Progenitor cell of endocrine pancreas (in vitro differentiated cells): ENCODE measurements at places on chromosomes 2 and 18.

GRCh38 chr2:151819920-151820319 is 8.3 kb downstream of the ARL5A start:
- peaks cover 34% of the 10 kb centered on the region for H3K4me1 ChIP-seq
- H3K27me3 ChIP-seq, result no peaks in the 10 kb centered on the region
- H3K36me3 ChIP-seq, result peaks cover 6% of the 10 kb centered on the region

- H3K4me1 ChIP-seq, result no peaks in the 10 kb centered on the region
- peaks cover 14% of the 10 kb centered on the region for H3K27me3 ChIP-seq
- no peak overlapping the region for H3K27ac ChIP-seq
- no peak overlapping the region for H3K4me3 ChIP-seq
- no peak for DNase-seq
- H3K36me3 ChIP-seq, result no peaks in the 10 kb centered on the region
Observed at GRCh38 chr18:25842665-25843064, 247.7 kb downstream of the SS18 start.

DNA sequence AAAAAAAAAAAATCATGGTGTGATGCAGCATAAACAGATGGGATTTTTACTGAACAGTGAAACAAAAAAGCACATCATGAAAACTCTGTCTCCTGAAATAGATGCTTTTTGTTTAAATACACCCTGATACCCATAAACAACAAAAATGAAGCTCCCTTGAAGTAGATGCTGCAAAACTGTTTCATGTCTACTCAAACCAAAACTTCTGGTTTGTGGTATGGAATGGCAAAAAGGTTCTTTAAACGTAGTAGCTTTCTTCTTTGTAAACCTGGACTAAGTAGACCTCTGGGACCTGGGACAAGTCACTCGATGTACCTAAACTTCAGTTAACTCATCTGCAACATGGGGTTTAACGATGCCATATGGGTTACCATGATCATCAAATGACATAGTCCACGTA is 64.4 kb upstream of the RAPH1 start:
- DNase-seq, result no peak
- H3K27me3 ChIP-seq, result peaks cover 6% of the 10 kb centered on the region
- H3K36me3 ChIP-seq, result no peaks in the 10 kb centered on the region

DNA sequence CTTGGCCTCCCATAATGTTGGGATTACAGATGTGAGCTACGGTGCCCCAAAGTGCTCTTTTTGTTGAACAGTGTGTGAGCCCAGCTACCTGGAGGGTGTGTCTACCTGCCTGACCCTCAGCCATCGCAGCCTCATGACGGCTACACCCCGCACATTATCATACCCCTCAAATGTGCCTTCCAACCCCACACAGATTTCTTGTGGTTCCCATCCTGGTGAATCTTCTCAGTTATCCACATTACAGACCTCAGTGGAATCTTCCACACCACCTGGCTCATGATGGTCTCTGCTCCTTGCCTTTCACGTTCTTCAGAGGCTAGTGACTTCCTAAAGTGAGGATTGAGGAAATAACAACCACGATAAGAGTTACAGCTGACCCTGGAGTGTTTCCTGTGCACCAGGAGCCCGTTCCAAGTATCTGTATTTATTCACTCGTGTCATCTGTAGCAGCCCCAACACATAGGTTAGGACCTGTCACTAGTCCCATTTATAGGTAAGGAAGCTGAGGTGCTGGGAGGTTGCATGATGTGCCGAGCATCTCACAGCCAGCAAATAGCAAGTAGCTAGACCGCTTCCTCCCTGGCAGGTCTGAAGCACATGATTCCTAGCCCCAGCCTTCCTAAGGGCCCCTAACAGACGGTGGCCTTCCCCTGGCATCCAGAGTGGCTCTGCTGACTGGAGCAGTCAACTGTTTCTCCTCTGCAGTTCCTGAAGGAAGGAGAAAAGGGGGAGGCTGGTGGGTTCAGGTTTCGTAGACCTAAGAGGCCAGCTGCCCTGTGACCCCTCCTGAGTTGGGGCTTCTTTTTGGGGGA is 47.3 kb downstream of the TCF7L1 start:
- no peak for DNase-seq
- H3K36me3 ChIP-seq, result peaks cover 2% of the 10 kb centered on the region
- H3K4me3 ChIP-seq, result no peak overlapping the region

GRCh38 chr2:65722028-65722778 is 289.8 kb upstream of the SPRED2 start:
- H3K4me1 ChIP-seq, result peaks cover 6% of the 10 kb centered on the region
- H3K36me3 ChIP-seq, result peaks cover 2% of the 10 kb centered on the region
- peaks cover 3% of the 10 kb centered on the region for H3K27me3 ChIP-seq
- peak; percentile 36 for DNase-seq

- H3K27me3 ChIP-seq, result no peaks in the 10 kb centered on the region
- H3K4me3 ChIP-seq, result no peak overlapping the region
- peaks cover 11% of the 10 kb centered on the region for H3K4me1 ChIP-seq
- DNase-seq, result no peak
- H3K36me3 ChIP-seq, result no peaks in the 10 kb centered on the region
- no peak overlapping the region for H3K27ac ChIP-seq
Observed at GRCh38 chr2:133039531-133039930, 369.5 kb upstream of the LYPD1 start.

- H3K36me3 ChIP-seq, result peaks cover 17% of the 10 kb centered on the region
- no peak overlapping the region for H3K4me3 ChIP-seq
- no peaks in the 10 kb centered on the region for H3K27me3 ChIP-seq
- no peak overlapping the region for H3K27ac ChIP-seq
- no peak for DNase-seq
Observed at GRCh38 chr2:236449167-236449761, 120.4 kb upstream of the ACKR3 start.

GRCh38 chr2:180975585-180975984 is 4.8 kb upstream of the UBE2E3 start:
- no peaks in the 10 kb centered on the region for H3K36me3 ChIP-seq
- H3K4me1 ChIP-seq, result peaks cover 6% of the 10 kb centered on the region
- H3K27ac ChIP-seq, result no peak overlapping the region
- no peak for DNase-seq

GRCh38 chr18:51513517-51513916 is 316.0 kb upstream of the MEX3C start:
- no peak overlapping the region for H3K27ac ChIP-seq
- H3K36me3 ChIP-seq, result peaks cover 2% of the 10 kb centered on the region
- no peak overlapping the region for H3K4me3 ChIP-seq
- no peaks in the 10 kb centered on the region for H3K27me3 ChIP-seq
- no peak for DNase-seq

- H3K4me3 ChIP-seq, result no peak overlapping the region
- no peaks in the 10 kb centered on the region for H3K36me3 ChIP-seq
- H3K4me1 ChIP-seq, result peaks cover 4% of the 10 kb centered on the region
- DNase-seq, result no peak
Observed at GRCh38 chr2:100365434-100365833, 43.1 kb upstream of the LONRF2 start.

DNA sequence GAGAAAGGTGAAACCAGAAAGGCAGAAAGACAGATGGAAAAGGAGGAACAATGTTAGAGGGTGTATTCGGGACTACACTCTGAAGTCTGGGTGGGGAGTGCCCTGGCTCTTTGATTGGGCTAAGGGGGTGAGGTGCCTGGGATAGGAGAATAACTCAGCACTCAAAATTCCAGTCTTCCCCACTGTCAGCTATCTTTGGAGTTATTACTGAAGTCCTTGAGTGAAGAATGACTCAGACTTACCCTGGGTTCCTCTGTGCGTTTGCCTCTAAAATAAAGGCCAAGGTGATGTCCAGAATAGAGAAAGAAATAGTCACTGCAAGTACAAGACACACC is 151.8 kb upstream of the SERPINE2 start:
- H3K27me3 ChIP-seq, result no peaks in the 10 kb centered on the region
- no peak overlapping the region for H3K4me3 ChIP-seq
- no peak for DNase-seq
- H3K36me3 ChIP-seq, result no peaks in the 10 kb centered on the region
- H3K27ac ChIP-seq, result no peak overlapping the region

GRCh38 chr18:63433334-63433866 is 11.1 kb upstream of the VPS4B start:
- DNase-seq, result no peak
- no peaks in the 10 kb centered on the region for H3K4me1 ChIP-seq
- no peak overlapping the region for H3K27ac ChIP-seq

DNA sequence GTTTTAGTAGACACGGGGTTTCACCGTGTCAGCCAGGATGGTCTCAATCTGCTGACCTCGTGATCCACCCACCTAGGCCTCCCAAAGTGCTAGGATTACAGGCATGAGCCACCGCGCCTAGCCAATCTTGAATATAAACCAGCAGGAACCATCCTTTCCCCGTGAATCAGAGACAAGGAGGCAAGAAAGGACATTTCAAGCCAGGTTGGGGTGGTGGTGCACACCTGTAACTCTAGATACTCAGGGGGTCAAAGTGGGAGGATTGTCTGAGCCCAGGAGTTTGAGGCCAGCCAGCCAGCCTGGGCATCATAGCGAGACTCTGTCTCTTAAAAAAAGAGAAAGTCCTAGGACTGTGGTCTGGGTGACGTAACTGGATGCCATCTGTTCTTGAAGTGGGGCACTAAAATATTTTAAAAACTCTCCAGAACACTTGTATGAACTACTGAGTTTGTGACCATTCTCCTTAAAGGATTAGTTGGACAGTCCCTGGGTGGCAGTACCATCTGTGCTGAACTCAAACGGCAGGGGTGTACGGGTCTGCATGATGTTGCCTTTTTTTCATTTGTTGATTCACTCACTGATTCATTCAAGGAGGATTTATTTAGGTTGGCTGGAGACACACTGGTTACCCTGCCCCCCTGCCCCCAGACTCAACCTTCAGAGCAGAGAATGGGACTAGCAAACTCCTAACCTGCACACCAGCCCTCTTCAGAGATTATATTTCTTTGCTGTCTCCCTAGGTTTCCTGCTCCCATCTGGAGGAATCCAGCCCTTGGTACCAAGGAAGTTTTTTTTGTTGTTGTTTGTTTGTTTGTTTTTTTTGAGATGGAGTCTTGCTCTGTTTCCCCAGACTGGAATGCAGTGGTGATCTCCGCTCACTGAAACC is 2.9 kb upstream of the TLX2 start:
- no peak overlapping the region for H3K27ac ChIP-seq
- H3K4me1 ChIP-seq, result peaks cover 18% of the 10 kb centered on the region

DNA sequence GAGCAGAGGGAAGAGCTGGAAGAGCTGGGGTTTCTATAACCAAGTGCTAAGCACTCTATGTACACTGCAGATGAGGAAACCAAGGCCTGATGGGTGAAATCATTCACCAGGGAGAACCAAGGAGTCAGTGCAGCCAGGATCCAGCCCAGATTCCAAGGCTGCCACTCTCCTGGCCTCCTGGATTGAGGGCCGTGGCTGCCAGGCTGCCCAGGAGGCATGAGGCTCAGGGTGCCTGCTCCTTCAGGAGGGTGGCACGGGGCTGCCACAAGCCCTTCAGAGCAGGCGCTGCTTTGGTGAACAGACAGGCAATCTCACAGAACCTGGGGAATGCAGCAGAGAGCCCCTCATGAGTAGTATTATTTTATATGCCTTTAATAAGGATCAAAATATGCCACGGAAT is 293.7 kb upstream of the HDAC4 start:
- no peak overlapping the region for H3K4me3 ChIP-seq
- peaks cover 8% of the 10 kb centered on the region for H3K27me3 ChIP-seq
- DNase-seq, result no peak
- no peaks in the 10 kb centered on the region for H3K36me3 ChIP-seq
- H3K4me1 ChIP-seq, result peaks cover 5% of the 10 kb centered on the region

GRCh38 chr18:650428-650858 is 7.0 kb upstream of the TYMS start:
- no peaks in the 10 kb centered on the region for H3K36me3 ChIP-seq
- DNase-seq, result no peak
- H3K4me3 ChIP-seq, result no peak overlapping the region
- H3K27me3 ChIP-seq, result no peaks in the 10 kb centered on the region
- H3K4me1 ChIP-seq, result no peaks in the 10 kb centered on the region

DNA sequence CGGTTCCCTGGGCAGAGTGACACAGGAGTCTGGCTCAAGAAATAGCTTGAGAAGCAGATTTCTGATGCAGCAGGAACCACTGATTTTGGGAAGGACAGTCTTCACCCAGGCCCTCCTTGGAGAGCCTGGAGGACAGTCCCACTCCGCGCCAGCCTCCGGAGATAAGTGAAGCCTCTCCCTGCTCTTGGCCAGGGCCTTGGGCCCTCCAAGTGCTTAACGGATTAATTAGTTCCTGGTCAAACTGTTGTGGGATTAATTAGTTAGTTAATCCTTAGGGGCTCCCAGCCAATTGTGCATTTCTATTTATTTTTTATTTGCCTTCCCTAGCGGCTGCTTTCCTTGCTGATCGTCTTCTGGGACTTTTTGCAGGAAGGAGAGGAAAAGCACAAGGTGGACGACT is 19.6 kb downstream of the CPLX4 start:
- no peaks in the 10 kb centered on the region for H3K36me3 ChIP-seq
- no peaks in the 10 kb centered on the region for H3K4me1 ChIP-seq
- no peak overlapping the region for H3K4me3 ChIP-seq
- peaks cover 53% of the 10 kb centered on the region for H3K27me3 ChIP-seq

DNA sequence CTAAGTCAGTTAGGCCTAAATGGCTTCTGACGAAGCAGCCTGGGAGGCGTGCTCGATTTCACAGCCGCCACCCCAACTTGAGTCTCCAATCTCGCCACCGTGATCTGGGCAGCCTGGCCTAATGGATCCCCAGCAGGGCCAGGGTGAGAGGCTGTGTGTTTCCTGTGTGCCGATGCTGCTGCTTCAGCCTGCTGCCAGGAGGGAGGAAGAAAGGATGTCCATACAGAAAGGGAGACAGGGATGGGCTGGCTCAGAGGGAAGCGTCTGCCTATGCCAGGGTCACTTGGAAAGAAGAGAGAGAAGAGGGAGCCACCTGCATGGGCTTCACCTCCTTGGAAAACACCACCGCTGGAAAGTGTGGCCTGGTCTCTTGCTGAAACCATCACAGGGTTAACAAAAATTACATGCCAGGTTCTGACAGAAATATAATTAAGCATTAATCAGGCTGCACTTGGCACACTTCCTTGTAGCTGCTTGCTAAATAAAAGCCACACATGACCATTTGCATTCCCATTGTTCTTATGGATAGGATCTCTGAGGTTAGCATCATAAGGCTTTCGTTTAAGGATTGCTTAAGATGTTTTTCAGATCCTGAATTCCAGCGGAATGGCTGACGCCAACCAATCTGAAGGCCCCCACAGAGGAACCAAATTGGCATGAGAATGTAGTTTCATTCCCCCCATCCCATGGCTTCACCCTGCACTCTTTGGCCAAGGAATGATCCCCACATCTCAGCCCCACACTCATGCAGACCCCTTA is 108.8 kb upstream of the SLC1A4 start:
- H3K4me3 ChIP-seq, result no peak overlapping the region
- no peak for DNase-seq
- H3K27ac ChIP-seq, result no peak overlapping the region
- peaks cover 8% of the 10 kb centered on the region for H3K27me3 ChIP-seq
- no peaks in the 10 kb centered on the region for H3K36me3 ChIP-seq
- H3K4me1 ChIP-seq, result peaks cover 8% of the 10 kb centered on the region

GRCh38 chr18:74645679-74646078 is 48.0 kb downstream of the ZNF407 start:
- peak overlapping the region; percentile 33 for H3K27ac ChIP-seq
- DNase-seq, result no peak
- H3K4me1 ChIP-seq, result peaks cover 2% of the 10 kb centered on the region
- no peak overlapping the region for H3K4me3 ChIP-seq
- H3K36me3 ChIP-seq, result no peaks in the 10 kb centered on the region
- no peaks in the 10 kb centered on the region for H3K27me3 ChIP-seq
